ENCODE measurements at places on chromosomes 6 and 20.

- no peak for DNase-seq
Measured at GRCh38 chr6:12066297-12066696, 54.2 kb downstream of the HIVEP1 start.

DNA sequence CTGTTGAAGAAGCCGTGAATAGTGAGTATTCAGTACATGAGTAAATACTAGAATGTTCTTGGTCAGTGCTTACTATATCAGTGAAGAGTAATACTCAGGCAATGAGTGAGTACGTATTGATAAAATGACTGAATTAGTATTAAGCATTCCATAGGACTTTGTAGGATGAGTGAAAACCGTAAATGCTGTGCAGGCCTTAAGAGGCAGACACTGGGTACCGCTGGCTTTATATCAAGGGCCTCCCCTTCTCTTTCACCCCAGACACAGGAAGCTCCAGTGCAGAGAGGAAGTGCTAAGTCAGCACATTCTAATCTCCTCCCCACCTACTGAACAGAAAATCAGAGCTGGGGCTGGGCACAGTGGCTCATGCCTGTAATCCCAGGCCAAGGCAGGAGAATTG, 24.2 kb downstream of the POFUT1 start:
- DNase-seq, result peak; percentile 38

DNA sequence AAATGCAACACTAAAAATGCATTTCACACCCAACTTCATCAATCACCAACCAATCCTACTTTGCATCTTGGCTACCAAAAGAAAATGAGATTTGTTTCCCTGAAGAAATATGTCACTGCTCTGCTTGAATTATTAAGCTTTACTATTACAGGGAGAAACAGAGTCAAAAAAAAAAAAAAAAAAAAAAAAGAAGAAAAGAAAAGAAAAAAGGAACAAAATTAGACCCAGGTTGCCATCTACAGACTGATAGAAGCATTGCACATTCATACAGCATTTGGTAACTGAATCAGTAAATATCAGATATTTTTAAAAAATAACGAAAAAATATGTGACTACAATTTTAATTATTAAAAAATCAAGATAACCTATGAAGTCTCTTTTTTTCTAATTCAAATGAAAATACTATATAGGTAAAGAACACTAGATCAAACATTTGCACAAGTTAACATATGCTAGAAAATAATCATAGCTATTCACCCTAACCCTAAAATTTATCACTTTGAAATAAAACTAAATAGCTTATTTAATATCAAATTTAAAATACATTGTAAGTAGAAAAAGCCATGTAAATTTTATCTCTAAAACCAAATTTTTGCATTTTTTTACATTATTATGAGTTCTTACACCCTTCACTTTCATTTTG, 83.3 kb downstream of the DCDC2 start:
- no peak for DNase-seq

DNA sequence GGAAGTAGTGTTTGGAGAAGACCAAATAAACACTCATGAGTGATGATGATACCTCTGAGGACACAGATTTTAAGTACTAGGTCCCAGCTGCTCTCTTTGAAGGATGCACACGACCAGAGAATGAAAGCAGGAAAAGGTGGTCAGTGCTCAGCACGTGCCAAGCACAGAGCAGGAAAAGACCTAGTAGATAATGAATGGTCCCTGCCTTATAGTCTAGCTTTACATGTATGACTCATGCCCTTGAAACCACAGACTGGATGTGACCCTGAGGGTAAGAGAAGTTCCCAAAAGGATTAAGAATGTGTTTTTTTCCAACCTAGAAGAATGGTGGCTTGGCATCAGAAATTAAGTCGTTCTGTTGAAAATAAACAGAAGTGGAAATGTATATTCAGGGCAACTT, 2.8 kb upstream of the MC3R start:
- DNase-seq, result no peak

GRCh38 chr6:94088870-94089269, 669.5 kb upstream of the EPHA7 start:
- no peak for DNase-seq

GRCh38 chr20:2695206-2695983, 2.8 kb downstream of the EBF4 start:
- peak; percentile 79 for DNase-seq

- peak; percentile 63 for DNase-seq
Measured at GRCh38 chr20:9978397-9979004, 56.3 kb upstream of the ANKEF1 start.

- no peak for DNase-seq
Measured at GRCh38 chr6:85368631-85369030, 81.3 kb upstream of the NT5E start.

DNA sequence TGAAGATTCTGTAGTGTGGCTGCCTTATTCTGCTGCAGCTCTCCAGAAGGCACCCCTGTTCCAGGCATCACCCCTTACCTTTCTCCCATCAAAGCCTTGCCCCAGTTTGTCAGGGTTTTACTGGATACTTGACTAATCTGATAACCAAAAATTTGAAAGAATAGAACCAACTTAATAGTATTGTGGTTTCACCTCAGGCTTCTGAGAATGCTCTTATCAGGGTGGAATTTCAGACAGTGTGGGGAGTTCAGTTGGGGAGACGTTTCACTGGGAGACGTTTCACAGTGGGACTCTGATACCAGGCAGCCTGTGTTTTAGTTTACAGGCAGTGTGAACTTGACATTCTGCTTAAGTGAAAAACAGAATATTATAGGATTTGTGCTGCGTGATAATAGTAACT, 50.5 kb downstream of the SCAND1 start:
- DNase-seq, result no peak

DNA sequence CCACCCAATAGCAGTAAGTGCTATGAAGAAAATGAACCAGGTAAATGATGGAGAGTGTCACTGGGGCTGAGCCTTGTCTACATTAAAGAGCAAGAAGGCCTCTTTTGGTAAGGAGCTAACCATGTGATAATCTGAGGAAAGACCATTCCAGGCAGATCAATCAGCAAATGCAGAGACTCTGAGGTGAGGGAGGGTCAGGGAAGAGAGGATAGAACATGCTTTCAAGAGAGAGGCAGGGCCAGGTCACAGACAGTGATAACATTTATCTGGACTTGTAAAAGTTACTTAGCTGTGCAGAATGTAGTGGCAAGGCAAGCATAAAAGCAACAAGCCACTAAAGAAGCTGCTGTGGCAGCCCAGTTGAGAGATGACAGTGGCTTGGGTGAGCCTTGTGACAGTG, 197.3 kb downstream of the TASP1 start:
- DNase-seq, result no peak

- DNase-seq, result no peak
Measured at GRCh38 chr6:162442687-162443086, 284.9 kb downstream of the PRKN start.

- DNase-seq, result peak; percentile 94
Measured at GRCh38 chr6:37696220-37696840, 1.4 kb downstream of the MDGA1 start.

- DNase-seq, result no peak
Measured at GRCh38 chr6:149266659-149267058, 50.9 kb upstream of the TAB2 start.

GRCh38 chr6:126608681-126609080, 268.8 kb downstream of the CENPW start:
- no peak for DNase-seq

GRCh38 chr6:88653936-88654335, 309.5 kb downstream of the RNGTT start:
- no peak for DNase-seq

DNA sequence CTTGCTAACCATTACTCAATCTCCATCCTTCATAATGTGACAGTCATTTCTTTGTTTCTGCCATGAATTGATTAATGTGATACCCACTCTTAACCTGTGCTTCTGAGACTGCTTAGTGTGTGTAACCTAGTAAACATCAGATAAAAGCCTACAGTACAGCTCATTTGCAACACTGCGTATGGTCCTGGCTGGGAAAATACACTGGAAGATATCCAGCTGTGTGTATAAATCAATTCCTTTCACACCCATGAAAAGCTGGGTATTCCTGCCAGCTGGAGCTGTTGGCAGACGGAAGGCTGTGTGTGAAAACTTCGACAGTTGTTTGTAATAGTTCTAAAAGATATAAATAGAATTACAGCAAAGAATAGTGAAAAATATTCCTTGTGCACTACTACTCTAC, 509.2 kb downstream of the FRK start:
- no peak for DNase-seq

GRCh38 chr6:66808771-66809170, 1101.7 kb upstream of the EYS start:
- no peak for DNase-seq

- DNase-seq, result no peak
Measured at GRCh38 chr6:6332811-6333244, 12.4 kb upstream of the F13A1 start.

DNA sequence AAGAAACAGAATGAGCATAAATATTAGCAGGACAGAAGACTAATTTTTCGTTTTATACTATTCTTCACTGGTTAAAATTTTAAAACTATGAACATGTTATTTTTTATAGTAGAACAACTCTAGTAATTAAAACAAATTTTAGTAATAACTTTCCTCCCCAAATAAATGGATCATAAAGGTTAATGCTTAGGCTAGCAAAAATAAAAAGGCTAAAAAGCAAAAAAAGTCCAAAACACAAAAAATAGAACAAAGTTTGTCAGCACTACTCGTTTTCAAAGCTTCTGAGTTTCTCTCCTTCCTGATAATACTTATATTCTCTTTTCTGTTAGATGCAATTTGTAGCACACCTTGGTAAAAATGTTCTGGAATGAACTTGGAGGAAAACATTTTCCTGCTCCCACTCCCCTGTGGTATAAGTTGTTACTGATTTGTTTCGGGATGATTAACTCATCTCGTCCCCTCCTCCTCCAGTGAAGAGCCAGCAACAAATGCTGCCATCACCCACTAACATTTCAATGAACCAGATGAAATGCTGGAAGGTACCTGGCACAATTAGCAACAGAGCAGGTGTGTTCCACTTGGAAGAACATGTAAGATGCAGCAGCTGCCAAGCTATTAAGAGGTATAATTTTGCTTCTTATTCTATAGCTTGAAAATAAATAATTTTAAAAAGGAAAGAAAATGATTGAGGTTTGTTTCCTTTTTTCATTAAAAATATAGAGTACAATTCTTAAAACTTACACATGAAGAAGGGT, 130.5 kb downstream of the MYB start:
- no peak for DNase-seq

DNA sequence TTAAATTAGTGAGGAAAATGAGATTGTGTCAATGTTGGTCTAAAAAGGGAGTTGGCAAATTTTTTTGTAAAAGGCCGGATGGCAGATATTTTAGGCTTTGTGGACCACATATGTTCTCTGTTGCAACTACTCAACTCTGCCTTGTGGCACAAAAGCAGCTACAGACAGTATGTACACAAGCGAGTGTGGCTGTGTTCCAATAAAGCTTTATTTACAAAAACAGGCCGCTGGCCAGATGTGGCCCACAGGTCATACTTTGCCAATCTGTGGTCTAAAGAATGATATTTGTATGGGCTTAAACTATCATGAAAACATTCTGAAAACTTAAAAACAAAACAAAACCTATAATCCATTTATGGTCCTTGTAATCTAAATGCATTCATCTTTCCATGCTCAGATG, 228.3 kb downstream of the CLIC5 start:
- no peak for DNase-seq

DNA sequence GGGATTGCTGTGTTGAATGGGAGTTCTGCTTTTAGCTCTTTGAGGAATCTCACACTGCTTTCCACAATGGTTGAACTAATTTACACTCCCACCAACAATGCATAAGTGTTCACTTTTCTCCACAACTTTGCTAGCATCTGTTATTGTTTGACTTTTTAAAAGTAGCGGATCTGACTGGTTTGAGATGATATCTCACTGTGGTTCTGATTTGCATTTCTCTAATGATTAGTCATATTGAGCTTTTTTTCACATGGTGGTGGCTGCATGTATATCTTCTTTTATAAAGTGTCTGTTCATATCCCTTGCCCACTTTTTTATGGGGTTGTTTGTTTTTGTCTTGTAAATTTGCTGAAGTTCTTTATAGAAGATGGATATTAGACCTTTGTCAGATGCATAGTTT, 588.3 kb upstream of the ADGRB3 start:
- DNase-seq, result no peak

DNA sequence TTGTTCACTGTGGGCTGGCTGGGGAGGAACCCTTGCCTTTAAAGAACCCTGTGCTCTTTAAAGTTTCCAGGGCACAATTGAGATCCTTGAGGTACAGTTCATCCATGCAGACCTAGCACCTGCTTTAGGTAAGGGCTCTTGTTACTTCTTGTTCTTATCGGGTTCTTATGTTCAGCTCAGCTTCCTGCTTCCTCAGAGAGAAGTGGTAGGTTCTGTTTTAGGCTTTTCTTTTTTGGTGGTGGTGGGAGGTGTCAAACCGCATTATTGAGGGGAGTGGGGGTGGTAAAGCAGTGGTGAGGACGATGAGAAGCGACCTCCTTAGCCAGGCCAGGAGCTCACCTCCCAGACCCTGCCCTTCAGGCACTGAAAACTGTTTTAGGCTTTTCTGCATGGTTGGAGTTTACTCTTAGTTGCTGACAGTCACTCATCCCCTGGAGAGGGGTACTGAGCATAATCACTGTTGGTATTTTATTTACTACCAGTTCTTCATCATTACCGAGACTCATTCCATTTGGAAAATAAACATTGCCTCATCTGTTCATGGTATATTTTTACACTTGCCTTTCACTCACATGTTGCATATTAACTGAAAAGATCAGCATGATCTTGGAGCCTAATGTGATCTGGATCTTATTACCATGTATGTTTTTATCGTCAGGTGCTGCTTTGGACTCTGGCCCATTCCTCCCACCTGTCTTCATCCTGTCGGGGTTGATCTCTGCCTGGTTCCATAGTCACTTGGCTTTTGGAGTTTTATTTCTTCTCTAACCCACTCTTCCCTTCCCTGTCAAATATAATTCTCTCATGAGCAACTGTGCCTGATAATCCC, 35.4 kb downstream of the SLC16A10 start:
- DNase-seq, result no peak

- no peak for DNase-seq
Measured at GRCh38 chr6:150765067-150765764, 100.3 kb upstream of the MTHFD1L start.

- DNase-seq, result no peak
Measured at GRCh38 chr6:26206868-26207801, 119.9 kb downstream of the HFE start.

GRCh38 chr6:70734979-70735378, 67.3 kb downstream of the SMAP1 start:
- DNase-seq, result no peak

DNA sequence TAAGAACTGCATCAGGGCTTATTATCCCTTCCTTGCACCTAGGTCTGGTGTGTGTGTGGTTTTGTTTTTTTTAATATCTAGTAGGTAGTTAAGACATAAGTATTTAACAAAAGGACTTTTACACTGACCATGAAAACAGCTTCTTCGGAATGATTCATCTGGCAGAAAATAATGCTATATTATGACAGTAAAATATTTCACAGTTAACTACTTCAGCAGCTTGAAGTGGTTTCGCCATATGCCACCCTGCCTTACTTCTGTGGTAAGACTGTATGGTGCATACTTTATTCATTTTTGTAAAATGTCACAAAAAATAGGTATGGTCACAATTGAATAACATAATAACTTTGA, 858 bp upstream of the PTPRK start:
- peak; percentile 58 for DNase-seq

Measured in osteoblast (primary cell).